CD4-positive, alpha-beta T cell treated with Interferon alpha-2 for 1 hour (primary cell): ENCODE measurements at places on chromosomes 12 and 14.

DNA sequence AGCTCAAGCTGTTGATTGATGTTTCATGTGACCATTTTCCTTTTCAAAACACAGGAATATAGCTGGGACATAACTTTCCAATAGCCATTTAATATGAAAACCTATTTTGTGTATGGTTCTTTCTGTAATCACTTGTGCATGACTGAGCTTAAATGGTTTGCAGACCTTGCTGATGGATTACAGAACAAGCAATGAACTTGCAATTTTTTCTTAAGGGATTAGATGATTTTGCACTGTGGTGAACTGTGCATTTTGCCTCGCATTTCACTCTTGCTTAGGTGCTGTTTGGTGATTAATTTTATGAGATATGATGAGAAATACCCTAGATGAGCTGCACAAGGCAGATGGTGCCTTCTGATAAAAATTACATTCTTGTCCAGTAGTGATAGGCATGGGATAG lies 419.0 kb upstream of the FBXO33 start:
- no peak for DNase-seq

DNA sequence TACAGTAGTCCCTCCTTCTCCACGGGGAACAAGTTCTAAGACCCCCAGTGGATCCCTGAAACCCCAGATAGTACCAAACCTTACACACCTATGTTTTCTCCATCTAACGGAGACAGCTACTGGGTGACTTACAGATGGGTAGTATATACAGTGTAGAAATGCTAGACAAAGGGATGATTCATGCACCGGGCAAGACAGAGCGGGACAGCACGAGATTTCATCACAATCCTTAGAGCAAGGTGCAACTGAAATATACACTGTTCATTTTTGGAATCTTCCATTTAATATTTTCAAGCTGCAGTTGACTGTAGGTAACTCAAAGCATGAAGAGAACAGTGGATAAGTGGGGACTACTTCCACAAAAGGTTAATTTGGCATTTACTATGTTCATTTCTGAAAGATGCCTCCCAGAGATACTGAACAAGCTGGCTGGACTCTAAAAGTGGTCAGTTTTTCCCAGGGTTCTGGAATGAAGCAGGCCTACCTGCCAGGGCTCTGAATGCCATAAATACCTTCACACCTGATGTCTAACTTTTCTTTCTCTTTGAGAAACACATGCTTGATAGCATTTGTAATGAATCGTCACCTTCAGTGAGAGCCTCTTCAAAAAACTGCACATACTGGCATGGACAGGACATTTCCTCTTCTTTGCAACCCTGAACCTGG lies 127.7 kb upstream of the FOXN3 start:
- DNase-seq: no peak

DNA sequence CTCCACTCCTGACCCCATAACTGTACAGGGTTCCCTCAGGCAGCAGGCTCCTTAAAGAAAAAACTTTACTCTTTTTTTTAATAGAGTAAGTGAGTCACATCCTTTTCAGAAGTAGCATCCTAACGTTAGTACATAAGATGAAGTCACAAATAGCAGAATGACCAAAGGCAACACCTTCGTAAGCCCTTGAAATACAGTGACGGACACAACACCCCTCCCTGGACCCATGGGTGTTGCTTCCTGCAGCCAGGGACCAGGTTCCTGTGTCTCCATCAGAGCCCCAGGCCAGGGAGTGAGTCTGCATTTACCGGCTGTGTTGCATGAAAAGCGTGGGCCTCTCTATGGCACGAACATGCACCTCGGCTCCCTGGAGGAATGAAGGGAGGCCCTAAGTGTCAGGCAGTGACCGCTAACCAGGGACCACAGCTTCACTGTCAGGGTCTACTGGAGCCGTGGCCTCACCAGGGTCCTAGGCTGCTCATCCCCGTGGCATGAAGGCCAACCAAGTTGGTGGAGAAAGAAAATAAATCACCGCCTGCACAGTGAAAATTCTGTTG lies 340.0 kb upstream of the SFSWAP start:
- no peak for DNase-seq

DNA sequence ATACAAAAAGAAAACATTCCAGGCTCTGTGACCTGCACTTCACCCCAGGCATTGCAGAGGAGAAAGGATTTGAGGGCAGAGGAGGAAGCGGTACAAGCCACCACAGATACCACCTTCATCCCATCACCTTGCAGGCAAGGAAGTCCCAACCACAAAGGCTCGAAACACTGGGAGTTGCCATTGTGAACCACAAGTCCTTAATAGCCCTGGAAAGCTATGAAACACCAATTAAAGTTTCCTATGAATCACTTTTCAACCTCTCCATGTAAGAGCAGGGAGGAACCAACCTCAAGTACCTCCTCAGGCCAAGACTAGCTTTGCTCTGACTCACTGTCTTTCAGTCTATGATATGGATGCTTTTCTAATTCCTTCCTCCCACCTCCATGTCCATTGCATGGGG lies 27.0 kb downstream of the MAP3K9 start:
- DNase-seq: no peak

- DNase-seq: no peak
These were observed 506.2 kb upstream of the TBX3 start for GRCh38 chr12:115190010-115190770.

DNA sequence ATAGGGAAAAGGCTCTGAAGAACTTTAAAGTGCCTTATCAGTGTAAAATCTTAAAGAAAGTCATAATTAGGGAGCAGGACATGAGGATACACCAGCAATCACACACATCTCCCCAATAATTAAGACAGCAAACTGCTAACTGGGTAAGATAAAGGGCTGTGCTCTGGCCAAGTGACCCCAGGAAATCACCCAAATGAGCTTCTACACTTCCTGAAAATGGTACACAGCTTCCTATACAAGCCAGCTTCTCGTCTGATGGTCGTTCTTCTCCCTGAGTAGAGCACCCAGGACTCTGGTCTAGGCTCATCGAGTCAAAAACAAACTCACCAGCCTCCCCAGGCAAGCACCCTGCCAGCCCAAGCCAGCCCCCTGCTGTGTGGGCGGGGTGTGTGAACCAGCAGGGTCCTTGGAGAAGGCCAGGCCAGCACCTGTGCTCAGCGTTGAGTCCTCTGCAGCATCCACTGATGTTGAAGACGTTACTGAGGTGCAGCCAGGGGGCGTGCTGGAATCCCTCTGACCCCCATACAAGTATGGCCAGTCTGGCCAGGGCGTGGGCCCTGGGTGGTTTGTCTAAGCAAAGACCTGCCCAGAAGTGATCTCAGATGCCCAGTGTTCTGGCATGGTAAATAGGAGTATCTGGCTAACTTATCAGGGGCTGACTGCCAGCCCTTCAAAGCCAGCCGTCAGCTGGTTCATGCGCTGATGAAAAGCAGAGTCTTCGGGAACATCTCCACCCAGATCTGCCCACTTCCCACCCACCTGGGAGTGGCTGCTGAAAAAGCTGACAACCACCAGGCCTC lies 41.4 kb downstream of the ACTN1 start:
- DNase-seq: no peak

DNA sequence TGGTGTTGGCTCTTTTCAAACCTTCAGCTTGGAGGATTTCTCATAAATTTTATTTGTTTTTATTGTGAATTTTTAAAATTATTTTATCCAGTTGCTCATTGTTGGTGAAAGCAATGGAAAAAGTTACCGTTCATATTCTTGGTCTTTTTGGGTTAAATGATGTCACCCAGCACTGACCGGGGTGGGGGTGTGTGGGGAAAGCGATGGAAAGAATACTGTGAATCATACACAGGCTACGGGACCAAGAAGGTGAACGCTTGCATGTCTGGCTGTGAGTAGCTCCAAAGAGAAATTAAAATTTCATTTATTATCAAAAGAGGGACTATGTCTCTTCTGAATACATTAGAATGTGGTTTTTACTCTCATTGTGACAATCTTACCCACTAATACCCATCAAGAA lies 430.1 kb downstream of the AEBP2 start:
- DNase-seq: no peak

DNA sequence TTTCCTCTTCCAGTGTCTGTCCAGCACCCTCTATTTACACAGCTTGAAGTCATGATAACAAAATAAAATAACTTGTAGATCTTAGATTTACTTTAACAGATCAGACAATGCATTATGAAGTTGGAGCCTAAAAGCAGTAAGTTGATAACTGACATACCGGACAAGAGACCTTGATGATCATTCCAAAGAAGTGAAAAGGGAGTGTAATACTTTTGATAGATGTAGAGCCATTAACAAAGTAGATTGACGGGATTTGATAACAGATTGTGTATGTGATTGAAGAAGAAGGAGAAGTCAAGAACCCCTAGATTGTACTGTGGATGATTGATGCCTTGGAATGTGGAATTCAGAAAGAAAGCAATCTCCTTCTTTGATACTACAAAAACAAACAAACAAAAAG lies 403.8 kb upstream of the MGAT4C start:
- DNase-seq: no peak

GRCh38 chr14:101840649-101841369 lies 79.3 kb downstream of the PPP2R5C start:
- DNase-seq: peak; percentile 23
